ENCODE measurements at places on chromosomes 3 and 15.

DNA sequence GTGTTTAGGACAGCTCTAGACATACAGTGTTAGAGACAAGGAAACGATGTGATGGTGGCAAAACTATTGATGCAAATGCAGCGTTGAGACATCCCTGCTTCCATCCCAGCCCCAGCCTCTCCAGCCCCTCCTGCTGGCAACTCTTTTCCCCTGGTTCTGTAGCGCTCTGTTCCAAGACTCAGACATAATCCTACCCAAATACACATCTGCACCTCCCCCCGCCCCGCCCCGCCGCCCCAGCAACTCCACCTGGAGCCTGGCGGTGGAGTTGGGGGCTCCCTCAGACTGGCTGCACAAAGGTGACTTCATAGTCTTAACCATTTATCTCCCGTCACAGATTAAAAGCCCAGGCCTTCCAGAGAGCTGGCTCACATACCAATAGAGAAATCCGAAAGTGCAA lies 7.2 kb upstream of the SEC22A start:
- no peak for DNase-seq

DNA sequence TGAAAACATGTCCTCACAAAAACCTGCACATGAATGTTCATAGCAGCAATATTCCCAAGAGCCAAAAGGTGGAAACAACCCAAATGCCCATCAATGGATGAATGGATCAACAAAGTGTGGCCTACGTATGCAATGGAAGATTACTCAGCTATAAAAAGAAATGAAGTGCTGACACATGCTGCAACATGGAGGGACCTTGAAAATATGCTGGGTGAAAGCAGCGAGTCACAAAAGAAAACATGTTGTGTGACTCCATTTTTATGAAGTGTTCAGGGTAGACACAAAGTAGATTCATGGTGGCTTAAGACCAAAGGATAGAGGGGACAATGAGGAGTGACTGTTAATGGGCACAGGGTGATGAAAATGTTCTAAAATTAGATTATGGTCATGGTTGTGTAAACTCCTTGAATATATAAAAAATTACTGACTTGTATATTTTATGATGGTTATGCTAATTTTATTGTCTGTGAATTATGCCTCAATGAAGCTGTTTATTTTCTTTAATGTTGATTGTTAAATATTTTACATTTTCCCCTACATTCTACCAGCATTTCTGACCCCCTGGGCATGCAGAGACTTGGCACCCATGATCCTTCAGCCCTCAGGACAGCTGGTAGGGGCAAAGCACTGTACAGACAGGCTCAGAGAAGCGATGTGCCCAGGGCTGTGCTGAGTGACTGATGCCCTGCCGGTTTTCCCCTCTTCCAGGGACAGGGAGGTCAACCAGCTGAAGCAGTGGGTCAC lies 37.8 kb downstream of the CFAP100 start:
- DNase-seq = no peak

GRCh38 chr3:14481646-14482036 lies 58.5 kb downstream of the GRIP2 start:
- DNase-seq = no peak

GRCh38 chr3:108035751-108036150 lies 55.1 kb downstream of the CD47 start:
- no peak for DNase-seq

GRCh38 chr15:58383876-58384275 lies 47.9 kb upstream of the LIPC start:
- DNase-seq = no peak

DNA sequence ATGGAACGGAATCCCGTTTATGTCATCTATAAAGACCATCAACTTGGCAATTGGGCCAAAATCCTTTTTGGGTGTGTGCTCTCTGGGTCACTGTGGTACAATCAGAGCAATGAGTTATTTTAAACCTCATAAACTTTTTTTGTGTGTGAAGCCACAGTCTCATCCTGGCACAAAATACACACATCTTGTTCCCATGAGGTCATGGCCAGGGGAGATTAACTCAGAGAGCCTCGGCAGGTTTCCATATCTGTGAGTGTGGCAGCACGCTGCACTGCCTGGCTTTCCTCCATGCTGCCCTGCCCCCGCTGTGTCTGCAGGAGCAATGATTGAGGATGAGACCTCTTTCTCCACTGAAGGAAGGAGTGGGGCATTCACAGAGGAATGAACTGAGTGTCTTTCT lies 54.0 kb upstream of the DLG1 start:
- DNase-seq = no peak

- no peak for DNase-seq
These were observed 363.6 kb downstream of the CHST2 start for GRCh38 chr3:143483214-143483613.

- DNase-seq = peak; percentile 27
These were observed 42.9 kb downstream of the IDH2 start for GRCh38 chr15:90059208-90059985.

DNA sequence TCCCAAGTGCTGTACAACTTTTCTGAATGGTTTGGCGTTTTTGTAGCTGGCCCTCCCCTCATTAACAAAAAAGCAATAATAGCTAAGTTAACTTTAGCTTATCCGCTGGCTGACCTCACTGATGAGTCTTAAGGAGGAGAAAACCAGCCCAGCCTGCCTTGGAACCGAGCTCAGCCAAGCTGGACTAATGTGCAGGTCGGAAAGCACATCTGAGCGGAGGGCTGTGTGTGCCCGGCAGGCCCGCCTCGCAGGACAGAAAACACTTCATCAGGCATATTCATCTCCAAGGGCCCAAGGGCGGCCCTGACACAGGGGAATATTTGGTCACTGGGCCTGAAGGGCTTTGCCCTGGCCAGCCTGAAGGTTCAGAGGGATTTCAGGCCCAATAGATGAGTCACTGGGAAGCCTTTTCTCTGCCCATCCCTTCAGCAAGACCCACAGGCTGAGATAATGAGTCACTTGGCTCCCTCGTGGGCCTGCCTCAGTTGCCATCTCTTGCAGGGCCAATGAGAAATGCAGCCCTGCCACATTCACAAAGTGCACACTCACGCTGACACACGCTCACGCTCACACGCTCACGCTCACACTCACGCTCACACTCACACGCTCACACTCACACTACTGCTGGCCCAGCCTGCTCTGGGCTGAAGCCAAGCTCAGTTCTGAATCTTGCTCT lies 75.1 kb downstream of the SLC12A8 start:
- no peak for DNase-seq

GRCh38 chr15:58558777-58559176 lies 127.0 kb downstream of the LIPC start:
- DNase-seq = no peak

DNA sequence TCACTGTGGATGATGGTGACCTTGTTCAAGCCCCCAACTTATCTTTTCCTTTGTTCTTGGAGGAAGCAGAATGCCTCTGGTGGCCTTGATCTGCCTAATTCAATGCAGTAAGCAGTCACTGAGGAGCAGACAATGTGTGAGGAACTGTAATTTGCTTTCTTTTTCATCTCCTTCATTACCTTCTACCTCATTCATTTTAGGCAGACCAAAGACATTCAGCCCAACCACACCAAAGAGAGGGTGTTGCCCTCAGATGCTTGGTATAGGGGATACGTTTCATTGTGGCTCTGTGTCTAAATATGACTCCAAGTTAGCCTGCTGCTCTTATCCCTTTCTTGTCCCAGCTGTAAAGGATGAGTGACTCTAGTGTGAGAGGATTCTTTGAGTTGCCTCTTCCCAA lies 15.3 kb downstream of the EXOSC7 start:
- DNase-seq = no peak

DNA sequence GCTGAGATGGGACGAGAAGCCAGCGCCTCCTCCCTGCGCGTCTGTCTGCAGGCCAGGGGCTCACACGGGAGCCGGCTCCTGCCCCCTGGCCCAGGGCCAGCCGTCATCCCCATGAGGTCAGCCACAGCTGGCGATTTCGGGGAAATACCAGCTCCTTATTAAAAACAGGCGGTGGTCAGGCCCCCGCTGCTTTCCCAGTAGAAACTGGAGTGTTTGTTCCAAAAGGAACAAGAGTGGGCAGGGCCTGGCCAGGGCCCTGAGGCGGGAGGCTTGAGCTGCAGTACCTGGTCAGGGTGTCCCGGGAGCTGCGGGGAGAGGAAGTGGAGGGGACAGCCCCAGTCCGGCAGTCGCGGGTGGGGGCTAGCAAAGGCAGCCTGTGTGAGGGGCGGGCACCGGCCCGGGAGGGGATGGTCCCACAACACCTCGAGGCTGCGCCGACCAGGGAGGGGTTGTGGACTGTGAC lies 17.8 kb downstream of the MYL3 start:
- DNase-seq = no peak

DNA sequence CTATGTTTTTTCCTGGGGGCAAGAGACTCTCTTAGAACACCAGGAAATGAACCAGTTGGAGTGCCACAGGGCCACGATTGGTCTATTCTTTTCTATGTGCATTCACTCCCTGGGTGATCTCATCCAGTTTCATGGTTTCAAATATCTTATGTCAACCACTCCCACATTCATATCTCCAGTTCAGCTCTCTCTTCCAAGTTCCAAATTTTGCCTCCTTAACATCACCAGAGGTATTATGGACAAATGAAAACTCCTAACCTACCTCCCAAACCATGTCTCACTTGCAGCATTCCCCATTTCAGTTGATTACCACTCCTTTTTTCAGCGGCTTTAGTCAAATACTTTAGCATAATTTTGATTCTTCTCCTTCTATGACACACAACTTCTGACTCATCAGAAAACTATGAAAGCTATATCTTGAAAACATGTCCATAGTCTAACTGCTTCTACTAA lies 203.1 kb upstream of the SEMA6D start:
- DNase-seq = no peak

DNA sequence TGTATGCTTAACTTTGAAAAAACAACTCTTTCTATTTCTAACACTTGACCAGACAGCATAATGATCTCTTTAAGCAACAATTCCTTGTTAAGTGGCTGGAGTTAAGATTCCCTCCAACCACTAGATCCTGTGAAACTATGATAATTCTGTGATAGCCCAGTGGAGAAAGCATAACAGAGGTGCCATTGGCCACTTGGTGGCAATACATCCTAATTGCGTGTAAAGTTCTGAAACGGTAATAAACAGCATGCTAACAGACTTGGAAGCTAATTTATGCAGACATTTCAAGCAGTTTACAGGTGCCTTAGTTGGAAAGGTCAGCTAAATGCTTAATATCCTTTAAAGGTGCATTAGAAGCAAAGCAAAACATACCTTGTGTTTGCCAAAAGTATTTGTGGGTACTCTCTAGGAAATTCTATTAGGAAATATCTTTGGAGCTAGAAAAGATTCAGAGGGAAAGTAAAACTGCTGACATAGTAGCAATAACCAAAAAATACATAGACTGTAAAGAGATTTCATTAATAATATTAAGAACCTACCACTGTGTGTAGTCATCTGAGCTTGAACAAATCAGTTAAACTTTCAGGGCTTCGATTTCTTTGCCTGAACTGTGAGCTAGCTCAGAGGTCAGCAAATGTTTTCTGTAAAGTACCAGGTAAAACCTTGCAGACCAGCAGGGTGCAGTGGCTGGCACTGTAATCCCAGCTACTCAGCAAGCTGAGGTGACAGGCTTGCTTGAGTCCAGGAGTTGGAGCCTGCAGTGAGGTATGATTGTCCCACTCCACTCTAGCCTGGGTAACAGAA lies 19.0 kb upstream of the CSTA start:
- no peak for DNase-seq

- no peak for DNase-seq
These were observed 73.5 kb downstream of the CEMIP start for GRCh38 chr15:80852676-80853075.

DNA sequence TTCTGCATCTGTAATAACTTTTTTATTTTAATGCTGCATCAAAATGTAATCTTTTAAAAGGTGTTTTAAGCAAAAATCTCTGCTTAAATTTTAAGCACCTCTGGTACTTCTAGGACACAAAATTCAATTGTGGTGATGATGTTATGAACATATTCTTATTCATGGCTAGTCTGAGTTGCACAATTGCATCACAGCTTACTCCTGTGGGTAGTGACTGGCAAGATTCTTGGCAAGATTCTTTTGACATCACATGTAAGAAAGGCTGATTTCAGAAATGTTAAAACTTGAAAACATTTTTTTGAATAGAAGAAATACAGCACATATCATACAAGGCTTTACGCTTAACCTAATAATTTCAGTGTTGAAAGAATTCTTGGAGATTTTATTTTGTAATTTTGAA lies 35.7 kb downstream of the IQCH start:
- DNase-seq = no peak

- no peak for DNase-seq
These were observed 75.8 kb downstream of the FAIM start for GRCh38 chr3:138684396-138684795.

GRCh38 chr15:48355377-48355776 lies 24.1 kb downstream of the DUT start:
- no peak for DNase-seq

DNA sequence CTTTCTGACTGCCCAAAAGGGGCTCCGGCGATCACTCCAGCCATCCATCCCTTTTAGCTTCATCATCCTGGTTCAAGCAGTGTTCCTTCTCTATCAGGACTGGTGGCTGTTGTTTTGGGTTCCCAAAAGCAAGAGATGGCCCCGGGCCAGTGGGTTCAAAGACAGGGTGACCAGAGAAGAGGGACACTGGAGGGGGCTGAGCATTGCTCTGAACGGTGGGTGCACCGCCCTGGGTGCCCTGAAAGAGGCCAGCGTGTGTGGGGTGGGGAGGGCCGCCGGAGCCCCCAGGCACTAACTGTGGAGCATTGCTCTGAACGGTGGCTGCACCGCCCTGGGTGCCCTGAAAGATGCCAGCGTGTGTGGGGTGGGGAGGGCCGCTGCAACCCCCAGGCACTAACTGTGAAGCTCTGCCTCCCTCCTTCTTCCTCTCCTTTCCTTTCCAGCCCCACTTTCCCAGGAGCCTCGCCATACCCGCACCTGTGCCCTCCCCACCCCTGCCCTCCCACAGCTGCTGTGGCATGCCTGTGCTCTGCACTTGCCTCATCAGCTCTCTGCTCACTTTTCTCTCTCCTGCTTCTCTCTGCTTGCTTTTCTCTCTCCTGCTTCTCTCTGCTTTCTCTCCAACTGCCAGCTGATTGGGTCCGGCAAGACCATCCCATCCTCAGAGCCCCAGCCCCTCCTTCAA lies 37.4 kb upstream of the OR4F6 start:
- no peak for DNase-seq

DNA sequence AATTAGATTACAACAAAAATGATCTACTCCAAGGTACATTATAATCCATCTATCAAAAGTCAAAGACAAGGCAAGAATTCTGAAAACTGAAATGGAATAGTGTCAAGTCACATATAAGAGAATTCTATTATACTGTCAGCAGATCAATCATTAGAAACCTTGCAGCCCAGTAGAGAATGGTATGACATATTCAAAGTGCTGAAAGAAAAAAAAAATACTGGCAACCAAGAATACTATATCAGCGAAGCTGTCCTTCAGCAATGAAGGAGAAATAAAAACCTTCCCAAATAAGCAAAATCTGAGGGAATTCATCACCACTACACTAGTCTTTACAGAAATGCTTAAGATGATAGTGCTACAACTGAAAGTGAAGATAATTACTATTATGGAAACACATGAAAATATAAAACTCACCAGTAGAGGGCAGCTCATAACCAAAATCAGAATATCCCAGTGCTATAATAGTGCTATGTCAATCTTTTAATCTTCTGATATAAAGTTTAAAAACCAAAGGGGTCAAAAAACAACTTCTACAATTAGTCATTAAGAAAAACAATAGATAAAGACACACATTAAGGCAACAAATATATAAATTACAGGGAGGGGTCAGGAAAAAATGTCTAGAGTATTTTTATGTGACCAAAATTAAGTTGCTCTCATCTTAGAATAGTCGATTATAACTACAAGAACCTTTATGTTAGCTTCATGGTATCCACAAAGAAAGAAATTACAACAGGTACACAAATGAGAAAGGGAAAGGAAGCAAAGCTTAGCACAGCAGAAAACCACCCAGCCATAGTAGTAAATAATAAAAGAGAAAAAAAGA lies 190.7 kb upstream of the CNTN6 start:
- DNase-seq = no peak

Measured in stimulated activated CD8-positive, alpha-beta memory T cell treated with anti-CD3 and anti-CD28 coated beads, Interleukin-4, amount 100 ng/mL, for 1 hour (primary cell).